Caudate nucleus (tissue), 63 donors: ENCODE measurements at places on chromosomes 2 and 18.

DNA sequence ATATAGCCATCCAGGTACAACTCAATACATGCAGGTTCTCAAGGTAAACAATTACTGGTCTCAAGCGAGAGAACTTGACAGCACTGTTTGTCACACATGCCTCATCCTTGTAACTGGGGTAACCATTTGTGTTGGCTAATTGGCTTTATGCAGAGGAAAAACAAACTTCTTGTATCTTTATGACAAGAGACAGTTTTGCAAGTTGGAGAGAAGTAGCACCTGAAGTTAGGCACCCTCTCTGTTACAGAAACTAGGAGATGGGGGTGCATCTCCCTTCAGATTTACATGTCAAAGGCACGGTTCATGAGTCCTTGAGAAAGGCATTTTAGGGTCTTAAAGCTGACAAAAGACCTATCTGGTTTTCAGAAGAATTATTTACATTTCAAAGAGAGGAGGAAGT, 241.7 kb downstream of the CD226 start:
- DNase-seq: no peak

DNA sequence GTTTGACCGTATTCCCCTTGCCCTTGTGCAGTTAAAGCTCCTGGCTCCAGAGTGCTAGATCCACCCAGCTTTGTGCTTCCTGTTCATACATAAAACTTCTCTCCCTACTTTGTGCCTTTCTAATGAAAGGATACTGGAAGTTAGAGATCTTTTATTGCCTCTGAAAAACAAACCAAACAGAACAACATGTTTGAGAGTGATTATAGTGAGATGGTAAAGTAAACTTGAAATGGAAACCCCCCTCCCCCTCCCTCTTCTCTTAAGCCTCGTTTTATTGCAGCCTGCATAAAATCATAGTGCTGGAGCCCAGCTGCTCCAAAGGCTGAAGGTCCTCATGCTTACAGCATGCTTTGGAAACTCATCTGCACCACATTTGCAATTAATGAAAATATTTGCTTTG, 125.1 kb downstream of the TANC1 start:
- DNase-seq: no peak

- DNase-seq: no peak
These were observed 48.0 kb downstream of the EFEMP1 start for GRCh38 chr2:55875434-55876135.

GRCh38 chr2:82342356-82342755, 2037.8 kb upstream of the LRRTM1 start:
- no peak for DNase-seq

DNA sequence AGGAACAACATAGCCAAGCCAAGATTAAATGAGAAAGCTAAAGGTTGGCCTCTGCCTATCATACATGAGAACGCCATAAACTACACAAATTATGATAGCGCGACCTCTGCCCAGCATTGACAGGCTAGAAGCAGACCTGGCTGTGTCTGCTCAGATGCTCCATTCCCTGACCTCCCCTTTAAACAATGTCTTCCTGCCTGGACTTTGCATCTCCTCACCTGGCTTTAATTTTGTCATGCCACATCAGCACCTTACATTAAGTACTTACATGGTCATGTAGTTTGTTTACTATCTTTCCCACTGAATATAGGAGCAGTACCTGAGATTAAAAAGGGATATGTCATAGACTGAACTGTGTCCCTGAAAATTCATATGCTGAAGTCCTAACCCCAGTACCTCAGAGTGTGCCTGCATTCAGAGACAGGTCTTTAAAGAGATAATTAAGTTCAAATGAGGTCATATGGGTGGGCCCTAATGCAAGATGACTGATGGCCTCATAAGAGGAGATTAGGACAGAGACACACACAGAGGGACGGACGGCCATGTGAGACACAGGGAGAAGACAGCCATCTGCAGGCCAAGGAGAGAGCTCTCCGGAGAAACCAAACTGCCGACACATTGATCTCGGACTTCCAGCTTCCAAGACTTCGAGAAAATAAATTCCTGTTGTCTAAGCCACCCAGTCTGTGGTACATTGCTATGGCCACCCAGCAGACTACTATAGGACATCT, 103.7 kb downstream of the BIN1 start:
- no peak for DNase-seq

DNA sequence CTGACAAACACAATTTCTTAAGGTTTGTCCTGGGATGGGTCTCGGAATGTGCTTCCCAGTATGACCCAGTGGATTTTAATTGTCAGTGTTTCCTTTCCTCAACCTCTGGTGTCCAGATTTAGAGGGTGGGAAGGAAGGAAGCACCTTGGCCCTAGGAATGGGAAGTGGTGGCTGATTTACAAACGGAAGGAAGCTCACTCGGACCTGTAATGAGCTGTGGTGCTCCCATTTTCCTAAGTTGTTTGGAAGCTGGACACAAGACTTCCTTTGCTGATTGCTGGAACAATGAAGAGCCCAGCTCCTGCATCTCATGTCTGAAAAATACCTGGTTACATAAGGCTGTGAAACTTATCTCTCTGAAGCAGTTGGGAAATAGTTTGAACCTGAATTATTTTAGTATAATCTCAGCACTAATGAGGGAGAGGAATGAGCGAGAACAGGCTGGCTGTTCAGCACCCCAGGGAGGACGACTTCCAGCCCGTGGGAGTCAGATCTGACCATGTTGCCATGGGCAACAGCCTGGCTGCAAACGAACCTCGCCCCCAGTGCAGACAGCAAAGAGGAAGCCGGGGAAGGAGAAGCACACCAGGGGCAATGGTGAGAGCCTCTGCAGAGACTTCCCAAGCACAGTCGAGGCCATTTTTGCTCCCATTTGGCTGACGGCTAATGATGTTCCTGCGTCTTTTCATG, 74.4 kb upstream of the ASB18 start:
- DNase-seq: peak; percentile 55

DNA sequence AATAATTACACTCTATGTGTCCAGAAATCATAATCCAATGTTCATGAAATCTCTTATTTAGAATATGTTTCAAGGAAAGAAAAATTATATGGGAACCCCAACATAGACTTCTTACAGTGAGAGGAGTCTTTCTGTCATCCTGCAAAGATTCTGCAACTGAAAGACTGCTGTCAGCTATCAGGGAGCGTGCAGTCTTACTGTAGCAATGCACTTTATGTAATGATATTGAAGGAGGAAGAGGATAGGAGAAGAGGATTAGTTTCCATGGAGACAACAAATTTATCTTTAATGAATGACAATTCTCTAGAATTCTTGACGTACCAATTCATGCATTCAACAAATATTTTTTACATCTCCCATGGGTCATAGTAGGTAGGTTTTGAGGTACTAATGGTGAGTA, 61.3 kb upstream of the MYT1L start:
- DNase-seq: peak; percentile 9

GRCh38 chr18:79393635-79394533, 1.8 kb upstream of the NFATC1 start:
- DNase-seq: peak; percentile 41

- no peak for DNase-seq
These were observed 154.4 kb upstream of the EPAS1 start for GRCh38 chr2:46142546-46143428.

- DNase-seq: peak; percentile 45
These were observed 18.8 kb upstream of the HAAO start for GRCh38 chr2:42810971-42811811.

DNA sequence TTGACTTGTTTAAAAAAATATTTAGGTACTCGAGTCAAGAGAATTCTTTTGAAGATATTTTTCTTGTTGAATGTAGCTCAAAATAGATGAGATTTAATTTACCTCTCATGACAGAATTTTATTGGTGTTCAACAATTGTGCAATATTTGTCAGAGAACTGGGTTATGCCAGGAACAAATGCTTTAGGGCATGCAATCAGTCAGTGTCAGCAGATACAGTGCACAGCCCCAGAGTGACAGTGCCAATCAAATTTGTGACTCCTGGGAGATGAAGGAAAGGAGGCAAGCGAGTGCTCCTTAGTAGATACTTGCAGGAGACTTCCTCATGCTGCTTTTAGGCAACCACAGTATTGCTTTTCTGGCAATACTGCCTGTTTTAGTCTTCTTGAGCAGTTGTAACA, 81.2 kb upstream of the DSEL start:
- no peak for DNase-seq

DNA sequence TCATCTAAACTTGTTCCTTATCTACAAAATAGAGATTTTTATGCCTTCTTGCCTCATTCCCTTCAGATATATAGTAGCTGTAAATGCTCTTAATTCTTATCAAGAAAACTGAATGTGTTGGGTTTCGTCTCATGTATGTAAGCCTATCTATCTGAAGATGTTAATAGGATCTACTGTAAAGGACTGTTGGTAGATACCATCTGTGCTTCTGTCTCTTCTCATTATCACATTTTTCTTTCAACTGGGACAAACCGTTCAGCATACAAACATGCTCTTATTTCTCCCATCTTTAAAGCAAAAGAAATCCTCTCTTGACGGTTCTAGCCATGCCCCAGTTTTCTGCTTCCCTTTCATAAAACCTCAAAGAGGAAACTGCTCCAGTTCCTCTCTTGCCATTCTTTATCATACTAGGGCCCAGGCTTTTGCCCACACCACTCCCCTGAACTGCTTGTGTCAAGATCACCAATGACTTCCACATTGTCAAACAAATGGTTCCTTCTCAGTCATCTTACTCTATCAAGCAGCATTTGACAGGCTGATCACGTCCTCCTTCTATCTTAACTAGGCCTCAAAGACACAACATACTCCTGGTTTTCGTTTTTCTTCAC, 88.7 kb downstream of the ARHGEF33 start:
- no peak for DNase-seq

DNA sequence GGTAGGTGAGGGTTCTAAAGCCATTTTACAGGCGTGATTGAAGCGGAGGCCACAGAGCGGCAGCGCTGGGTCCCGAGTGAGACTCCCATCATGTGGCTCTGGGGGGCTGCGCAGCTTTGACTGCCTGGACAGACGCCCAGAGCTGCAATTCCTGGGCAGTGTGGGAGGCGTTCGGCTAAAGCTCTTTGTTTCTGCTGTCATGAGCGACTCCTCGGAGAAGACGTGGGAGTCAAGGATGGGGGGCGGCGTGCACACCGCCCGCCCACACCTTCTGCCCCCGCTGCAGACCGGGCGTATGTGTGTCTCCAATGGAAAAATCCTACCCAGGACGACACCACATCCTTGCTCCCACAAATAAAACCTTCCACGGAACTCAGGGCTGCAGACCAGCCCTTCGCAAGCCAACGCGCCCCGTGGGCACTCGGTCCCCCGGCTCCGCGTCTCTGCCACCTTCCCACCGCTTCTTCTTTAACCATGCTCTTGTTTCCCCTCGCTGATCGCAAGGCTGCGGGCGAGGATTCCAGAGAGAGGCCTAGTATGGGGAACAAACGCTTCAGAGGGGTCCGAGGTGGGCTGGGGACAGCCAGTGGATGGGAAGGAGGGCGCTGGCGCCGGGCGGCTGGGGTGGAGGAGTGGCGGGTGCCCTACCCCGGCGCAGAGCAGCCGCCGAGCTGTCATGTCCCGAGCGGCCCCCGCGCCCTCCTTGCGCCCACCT, 680 bp upstream of the LBH start:
- peak; percentile 65 for DNase-seq

GRCh38 chr2:128409326-128410034, 90.8 kb upstream of the HS6ST1 start:
- no peak for DNase-seq

DNA sequence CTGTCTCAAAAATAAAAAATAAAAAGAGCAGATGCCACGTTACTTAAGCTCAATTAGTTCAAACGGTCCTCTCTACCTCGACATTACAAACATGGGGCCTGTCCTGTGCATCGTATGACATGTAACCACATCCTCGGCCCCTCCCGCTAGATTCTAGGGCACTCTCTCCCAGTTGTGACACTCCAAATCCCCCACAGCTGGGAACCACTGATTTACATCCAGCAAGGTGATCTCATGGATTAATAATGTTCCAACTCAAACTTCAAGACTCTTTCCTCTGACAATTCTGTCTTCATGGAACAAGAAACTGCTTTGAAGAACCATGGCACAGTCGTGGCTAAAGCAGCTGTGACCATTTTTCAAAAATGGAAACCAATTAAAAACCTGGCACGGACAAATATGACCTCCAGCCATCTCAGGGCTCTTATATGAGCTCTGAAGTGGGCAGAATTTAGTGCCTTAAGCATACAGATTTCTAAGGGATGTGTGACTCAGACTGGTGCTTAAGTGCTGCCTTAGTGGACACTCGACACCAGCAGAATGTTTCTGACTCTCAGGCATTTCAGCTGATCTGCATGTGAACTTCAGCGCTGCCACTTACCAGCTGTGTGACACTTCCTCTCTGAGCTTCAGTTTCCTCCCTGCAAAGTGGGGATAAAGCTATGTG, 31.7 kb upstream of the ASAP2 start:
- DNase-seq: no peak

DNA sequence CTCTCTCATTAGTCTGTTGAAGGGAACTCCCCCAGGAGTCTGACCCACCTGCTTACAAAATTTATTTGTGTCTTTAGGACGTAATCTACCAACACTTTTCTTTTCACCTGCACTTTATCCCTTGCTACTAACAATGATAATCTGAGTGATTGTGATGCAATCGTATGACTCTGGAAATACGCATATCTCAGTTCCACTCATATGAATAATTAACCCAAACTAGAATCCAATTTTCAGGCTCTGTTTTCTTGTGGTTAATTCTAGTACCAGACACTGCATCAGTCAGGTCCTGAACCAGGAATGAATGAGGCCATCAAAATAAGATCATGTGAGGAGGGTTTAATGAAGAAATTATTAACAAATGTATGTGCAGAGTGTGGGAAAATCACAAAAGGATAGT, 158.4 kb upstream of the SRD5A2 start:
- DNase-seq: no peak
